NCI-H1694 (cell line): ENCODE measurements at places on chromosomes 1 and 21.

DNA sequence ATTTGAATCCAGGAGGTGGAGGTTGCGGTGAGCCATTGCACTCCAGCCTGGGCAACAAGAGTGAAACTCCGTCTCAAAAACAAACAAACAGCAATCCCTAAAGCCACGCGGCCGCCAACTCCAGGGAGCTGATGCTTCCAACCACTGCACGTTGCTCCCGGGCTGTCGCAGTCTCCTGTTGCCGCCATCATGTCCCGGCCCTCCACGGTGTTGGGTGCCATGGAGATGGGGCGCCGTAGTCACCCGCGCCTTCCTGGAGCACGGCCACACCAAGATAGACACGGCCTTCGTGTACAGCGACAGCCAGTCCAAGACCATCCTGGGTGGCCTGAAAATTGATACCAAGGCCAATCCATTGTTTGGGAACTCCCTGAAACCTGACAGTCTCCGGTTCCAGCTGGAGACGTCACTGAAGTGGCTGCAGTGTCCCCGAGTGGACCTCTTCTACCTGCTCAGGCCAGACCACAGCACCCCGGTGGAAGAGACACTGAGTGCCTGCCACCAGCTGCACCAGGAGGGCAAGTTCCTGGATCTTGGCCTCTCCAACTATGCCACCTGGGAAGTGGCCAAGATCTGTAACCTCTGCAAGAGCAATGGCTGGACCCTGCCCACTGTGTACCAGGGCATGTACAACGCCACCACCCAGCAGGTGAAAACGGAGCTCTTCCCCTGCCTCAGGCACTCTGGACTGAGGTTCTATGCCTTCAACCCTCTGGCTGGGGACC is 32.6 kb downstream of the SLC16A1 start:
- DNase-seq = no peak

GRCh38 chr21:33761441-33762036 is 119.2 kb downstream of the ITSN1 start:
- no peak for DNase-seq

- peak; percentile 14 for DNase-seq
Measured at GRCh38 chr1:215888159-215888558, 321.1 kb downstream of the KCTD3 start.

GRCh38 chr1:65904681-65905083 is 112.0 kb downstream of the PDE4B start:
- DNase-seq = no peak

GRCh38 chr1:100134872-100135271 is 1.9 kb downstream of the TRMT13 start:
- no peak for DNase-seq

- DNase-seq = no peak
Measured at GRCh38 chr21:44359396-44359795, 6.0 kb downstream of the TRPM2 start.

- DNase-seq = no peak
Measured at GRCh38 chr21:43697758-43698643, 20.9 kb upstream of the PDXK start.

DNA sequence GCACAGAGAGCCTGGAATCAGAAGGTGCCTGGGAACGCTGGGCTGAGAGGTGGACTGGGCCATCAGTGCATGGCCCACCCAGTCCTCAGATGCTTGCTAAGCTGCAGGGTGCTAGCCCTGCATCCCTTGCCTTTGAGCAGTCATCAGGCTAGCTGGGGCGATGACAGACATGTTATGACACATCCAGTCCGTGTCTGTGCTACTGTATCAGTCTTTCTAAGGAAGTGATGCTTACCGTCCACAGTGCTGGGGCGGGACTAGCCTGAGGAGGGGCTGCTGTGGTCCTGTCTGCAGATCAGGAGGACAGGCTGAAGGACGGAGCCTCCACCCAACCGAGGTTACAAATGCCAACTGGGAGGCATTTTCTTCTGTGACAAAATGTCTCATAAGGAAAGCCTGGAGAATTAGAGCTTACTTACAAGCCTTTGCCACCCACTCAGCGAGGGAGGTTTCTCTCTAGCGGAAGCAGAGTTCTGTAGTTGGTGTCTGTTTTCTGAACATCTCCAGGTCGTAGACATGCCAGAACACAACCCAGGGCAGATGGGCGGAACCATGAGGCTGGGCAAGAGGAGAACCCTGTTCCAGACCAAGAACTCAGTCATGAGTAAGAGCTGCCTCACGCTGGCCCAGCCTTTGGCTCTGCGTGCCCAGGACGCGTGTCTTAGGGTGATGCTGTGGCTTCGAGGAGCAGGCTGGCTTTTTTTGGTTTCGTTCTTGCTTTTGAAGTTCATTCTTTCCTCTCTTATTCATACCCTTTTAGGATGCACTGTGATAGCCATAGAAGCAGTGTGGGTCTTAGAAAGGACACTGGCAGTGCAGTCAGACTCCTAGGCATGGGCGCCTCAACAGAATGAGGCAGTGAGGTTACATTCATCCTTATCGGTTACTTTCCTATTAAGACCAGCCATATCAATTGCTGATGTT is 14.3 kb downstream of the SLFNL1 start:
- no peak for DNase-seq

- no peak for DNase-seq
Measured at GRCh38 chr1:9164919-9165318, 36.0 kb upstream of the GPR157 start.

GRCh38 chr1:175167861-175168260 is 24.7 kb downstream of the KIAA0040 start:
- DNase-seq = no peak

DNA sequence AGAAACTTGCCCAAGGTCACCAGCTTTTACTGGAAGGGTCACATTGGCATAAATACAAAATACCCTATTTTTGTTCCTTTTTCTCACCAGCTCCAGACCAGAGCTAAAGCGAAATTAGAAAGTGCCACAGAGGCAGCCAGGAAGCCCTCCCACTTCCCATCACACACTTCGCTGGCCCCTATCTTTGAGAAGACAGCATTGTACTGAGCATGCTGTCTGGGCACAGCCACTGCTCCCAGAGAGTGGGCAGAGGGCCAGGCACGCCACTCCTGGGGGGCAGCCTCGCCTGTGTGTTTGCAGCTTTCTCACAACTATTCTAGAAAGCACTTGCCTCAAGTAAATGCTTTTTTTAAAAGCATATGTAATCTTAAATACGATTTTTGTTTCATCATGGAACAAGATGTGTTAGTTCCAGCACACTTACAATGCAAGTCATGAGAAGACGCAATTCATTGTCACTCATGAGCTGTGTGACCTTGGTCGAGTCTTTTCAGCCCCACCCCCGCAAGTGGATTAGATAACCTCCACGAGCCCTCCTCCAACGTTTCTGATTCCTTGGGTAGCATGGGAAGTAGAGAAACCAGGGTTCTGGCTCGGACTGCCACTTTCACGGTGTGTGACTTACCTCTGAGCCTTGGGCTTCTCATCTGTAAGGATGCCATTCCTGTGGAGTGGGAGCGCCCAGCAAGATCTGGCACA is 25.7 kb upstream of the EPHA8 start:
- DNase-seq = no peak

DNA sequence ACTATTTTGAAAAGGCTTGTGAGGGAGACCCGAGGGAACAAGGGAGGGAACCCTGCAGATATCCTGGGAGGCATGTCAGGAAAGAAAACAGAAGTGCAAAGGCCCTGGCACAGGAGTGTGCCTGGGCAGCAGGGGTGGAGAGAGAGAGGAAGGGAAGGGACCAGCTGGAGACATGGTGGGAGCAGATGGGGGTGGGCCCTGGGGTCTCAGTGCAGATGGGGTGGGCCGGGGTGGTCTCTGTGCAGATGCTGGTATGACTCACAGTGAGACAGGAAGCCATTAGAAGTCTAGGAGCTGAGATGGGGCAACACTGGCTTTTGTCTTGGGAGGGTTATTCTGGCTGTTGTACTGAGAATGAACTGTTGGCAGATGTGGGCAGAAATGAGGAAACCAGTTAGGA is 363.6 kb upstream of the C1orf174 start:
- no peak for DNase-seq

- DNase-seq = no peak
Measured at GRCh38 chr1:114154963-114155322, 1.3 kb upstream of the SYT6 start.
